Fibroblast of skin of left quadriceps (primary cell): ENCODE measurements at places on chromosomes 7 and 10.

- DNase-seq = no peak
Measured at GRCh38 chr10:78579995-78580394, 488.8 kb upstream of the ZMIZ1 start.

GRCh38 chr10:52314822-52315552 lies 906 bp downstream of the DKK1 start:
- DNase-seq = no peak

- DNase-seq = no peak
Measured at GRCh38 chr10:126250045-126250444, 138.2 kb downstream of the ADAM12 start.

DNA sequence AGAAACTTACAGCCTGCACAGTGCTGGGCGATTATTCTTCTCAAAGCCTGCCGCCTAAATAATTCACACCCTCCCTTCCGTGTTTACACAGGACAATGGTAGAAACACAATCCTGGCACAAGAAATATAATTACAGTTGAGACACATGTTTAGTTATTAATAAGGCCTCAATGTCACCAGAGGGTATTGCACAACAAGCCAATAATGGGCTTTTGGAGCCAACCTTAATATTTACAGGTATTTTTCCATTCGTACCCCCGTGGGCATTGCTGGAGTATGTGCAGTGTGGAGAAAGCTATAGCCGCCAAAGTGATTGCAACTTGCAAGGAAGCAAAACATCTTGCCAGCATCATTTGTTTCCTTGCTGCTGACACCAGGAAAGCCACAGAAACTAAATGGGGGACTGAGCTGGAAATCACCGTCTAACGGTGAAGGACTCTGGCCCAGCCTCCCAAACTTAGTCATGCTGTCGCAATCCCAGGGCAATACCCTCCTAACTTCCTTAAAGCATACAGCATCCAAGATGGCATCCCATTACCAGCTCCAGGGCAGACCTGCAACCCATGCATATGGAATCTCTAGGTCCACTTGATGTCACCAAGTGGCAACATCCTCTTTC lies 8.6 kb downstream of the CALN1 start:
- DNase-seq = no peak

DNA sequence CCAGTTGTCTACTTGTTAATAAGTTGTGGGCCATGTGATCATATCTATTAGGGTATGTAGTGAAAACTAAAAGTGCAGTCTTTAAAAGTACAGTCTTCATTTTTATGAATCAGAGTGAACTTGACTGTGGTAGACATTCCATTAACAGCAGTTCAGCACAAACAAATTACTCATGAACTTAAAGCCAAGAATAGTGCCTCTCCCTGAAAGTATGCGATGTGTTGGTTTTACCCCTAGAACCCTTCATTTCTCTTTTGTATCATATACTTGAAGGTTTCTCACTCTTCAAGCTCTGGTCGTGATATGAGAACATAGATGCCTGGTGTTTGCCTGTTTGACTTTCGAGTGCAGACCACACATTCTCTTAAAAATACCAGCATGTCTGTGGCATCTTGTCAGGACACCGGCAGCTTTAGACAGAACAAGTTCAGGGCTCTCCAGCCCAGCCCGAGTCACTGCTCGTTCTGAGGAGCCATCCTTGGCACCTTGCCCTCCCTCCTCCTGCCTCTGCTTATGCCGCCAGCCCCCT lies 159.3 kb downstream of the LCOR start:
- peak; percentile 47 for DNase-seq

DNA sequence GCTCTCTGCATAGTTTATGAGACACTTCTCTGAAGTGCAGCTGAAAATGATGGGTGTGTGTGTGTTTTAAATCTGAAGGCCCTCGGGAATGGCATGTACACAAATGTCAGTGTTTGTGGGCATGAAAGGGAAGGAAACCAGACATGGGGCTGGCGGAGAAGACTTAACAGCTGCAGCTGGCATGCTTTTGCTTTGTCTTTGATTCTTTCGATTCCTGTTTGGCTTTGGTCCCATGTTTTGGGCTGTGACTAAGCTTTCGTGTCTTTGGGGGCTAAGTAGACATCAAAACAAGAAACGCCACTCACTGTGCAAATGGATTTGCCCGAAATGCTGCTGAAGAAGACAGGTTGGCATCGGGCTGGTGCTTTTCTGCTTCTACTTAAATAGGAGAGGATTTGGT lies 179.3 kb downstream of the PFKFB3 start:
- peak; percentile 38 for DNase-seq

GRCh38 chr10:11522821-11523245 lies 88.6 kb downstream of the USP6NL start:
- no peak for DNase-seq

DNA sequence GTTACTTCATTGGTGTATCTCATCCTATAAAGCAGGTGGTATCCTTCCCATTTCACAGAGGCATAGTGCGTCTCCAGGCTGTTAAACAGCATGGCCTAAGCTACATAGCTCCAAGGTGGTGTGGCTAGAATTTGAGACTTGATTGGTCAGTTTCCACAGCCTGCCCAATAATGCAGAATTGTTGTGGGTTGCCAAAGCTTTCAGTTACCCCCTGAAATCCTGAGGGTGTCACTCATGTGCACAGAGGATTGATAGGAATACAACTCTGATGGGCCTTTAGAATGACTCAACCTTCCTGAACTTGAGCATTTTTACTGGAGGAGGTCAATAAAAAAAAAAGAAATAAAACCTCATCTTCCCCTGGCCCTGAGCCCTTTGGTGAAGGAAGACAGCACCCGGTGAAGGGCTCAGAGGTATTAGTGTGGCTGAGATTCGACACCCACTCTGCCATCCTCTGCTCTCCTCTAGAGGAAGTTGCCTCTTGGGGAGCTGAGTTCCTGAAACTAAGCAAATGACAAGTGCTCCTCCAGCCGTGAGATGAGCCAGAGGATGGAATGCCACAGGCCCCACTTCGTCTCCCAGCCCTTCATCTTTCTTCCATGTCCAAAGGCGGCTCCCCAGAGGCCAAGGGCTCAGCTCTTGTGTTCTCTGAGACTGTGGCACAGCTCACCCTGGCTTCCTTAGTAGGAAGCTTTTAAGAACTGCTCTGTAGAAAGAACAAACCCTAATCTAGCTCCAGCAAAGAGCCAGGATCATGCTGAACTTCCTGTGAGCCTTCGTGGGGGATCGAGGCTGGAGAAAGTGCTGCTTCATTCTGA lies 1.0 kb downstream of the ACSL5 start:
- DNase-seq = no peak

DNA sequence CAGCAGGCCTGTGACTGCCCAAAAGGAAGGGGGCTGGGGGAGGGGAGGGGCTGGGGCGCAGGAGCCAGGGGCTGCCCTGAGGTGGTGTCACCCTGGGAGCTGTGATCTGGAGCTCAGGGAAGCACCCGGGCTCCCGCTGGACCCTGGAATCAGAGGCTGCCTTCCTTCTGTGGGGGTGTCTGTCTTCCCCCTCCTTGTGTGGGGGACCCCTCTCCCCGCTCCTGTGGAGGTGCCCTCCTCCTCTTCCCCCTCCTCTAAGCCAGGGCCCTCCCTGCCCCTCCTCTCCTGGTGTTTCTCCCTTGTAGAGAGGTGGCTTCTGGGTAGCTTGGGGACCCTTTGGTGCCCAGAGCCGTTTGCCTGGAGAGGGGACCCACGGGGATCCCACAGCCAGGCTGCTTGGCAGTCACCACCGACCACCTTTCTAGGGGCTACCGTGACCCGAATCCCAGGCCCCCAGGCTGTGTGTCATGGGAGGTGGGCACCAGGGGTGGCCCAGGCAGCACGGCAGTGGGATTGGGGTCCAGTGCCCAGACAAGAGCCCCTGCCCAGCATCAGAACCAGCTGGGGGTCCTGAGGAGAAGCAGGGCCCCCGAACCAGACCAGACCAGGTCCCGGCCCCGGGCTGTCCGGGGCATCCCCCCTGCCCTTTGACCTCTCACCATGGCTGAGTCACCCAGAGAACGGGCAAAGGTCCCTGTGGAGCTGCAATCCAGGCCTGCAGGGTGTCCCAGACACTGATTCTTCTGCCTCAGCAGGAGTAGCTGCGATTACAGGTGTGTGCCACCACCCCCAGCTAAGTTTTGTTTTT lies 741 bp downstream of the PRAP1 start:
- no peak for DNase-seq

DNA sequence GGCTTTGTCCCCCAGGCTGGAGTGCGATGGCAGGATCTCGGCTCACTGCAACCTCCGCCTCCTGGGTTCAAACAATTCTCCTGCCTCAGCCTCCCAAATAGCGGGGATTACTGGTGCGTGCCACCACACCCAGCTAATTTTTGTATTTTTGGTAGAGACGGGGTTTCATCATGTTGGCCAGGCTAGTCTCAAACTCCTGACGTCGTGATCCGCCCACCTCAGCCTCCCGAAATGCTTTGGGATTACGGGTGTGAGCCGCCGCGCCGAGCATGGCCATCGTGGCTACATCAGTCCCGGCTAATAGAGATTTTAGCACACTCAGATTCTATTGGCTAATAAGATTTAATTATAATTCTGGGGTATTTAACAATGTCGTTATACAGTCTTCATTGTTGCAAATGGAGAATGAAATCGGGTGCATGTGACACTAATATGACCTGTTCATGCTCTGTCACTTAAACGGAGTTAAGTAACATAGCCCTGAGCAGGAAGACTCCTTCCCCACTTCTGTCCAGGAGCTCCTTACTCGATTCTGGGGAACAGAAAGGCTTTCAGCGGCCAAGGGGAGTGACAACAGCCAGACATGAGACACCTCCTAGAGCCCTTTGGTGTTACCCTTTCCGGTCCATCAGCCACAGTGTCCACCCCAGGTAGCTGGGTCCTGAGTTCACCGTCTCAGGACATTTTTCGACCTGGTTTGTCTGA lies 40.9 kb upstream of the FAM20C start:
- DNase-seq = no peak

GRCh38 chr7:24422441-24423010 lies 138.5 kb downstream of the NPY start:
- no peak for DNase-seq

DNA sequence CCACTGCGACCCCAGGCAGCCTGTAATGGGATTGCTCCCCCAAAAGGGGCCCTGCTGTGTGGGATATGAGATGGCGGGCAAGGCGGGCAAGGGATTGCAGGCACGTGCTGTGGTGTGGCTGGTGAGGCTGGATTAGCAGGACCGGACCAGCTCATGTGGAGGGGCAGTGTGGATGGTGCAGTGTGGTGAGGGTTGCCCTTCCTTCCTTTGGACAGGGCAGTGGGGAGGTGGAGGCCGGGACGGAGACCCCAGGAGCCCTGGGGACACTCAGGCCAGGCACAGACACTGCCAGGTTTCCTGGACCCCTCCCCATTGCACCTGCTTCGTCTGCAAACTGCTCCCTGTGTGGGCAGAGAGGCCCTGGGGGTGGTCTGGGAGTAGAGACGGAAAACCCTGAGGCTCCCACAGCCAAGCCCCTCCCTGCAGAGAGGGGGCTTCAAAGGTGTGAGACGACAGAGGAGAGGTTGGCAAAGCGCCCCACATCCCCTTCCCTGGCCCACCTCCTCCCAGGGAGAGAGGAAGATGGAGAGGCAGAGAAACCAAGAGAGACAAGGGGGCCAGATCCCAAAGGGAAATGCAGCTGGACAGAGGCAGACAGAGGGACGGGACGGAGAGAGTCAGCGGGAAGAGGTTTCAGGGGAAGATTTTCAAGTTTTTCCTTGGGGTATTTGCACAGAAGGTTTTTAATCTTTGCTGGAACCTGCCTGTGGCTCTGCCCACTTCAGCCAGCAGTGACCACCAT lies 89.2 kb downstream of the MICALL2 start:
- DNase-seq = no peak

DNA sequence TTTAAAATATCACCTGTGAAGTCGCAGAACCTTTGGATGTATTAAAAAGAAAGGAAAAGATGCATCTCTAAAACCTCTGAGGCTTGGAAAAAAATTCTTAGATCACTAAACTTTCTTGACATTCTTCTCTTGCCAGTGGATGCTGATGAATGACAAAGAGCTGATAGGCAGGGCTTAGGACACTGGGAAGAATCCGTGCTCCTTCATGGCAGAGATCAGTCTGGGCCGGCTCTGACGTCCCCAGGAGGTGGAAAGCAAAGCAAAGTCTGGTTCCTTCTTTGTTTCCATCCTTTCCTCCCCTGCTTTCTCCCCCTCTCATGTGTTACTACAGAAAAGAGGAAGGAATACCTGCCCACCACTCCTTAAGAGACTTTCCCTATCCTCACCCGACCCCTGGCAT lies 161.9 kb downstream of the PRKCQ start:
- no peak for DNase-seq

DNA sequence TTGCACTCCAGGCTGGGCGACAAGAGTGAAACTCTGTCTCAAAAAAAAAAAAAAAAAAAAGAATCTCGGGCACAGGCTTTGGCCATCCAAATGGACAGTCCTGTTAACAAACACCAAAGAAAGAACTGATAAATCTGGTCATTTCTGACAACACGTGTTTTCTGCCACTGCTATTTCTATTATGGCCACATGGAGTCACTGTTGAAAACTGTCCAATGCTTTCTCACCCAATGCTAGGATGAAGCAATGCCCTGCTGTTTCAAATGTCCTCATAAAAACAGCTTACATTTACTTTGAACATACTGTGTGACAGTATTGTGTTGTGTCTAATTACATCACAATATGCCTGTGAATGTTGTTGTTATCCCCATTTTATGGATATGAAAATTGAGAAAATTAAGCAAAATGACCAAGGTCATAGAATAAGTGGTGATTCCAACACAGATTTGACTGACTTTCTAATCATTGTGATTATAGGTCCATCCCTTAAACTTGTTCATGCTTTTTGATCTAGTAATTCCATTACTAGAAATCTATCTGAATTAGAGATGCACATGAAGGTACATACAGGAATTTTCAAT lies 19.9 kb upstream of the MAP3K8 start:
- no peak for DNase-seq

DNA sequence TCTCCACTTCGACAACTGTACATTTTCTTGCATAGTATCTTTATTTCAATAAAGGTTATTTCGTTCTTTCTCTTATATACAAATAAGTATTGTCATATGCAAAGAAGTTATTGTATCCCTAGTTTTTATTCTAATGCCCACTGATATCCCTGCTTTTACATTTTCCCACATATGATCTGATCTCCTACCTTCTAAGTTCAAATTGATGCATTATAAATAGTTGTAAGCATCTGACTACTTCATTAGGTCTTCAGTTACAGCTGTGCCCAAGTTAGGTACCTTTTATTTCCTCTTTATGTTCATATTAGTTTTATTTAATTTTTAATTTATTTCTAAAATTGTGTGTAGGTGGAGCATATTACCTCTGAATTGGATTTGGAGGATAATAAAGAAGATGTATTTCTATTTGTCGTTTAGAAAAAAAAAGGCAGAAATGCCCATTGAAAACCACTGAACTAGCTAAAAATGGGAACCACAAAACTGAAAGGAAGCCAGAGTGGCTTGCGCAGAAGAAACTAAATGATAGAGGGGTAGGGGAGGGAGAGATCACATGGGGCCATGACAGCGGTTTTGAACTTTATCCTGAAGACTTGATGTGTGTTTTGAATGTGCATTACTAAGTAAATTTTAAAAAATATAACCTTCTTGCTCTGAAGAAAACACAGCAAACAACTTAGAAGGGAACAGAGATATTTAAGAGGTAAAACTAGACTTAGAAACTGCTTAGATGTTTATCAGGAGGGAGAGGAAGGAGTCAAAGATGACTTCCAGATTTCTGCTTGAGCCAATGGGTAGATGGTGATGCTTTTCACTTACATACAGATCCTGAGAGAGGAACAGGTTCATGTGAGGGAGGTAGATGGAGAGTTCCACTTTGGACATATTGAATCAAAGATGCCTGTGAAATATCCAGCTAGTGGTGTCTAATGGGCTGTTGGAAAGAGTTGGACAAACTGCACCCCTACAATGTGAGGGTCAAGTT lies 9.3 kb upstream of the ZC3HAV1L start:
- no peak for DNase-seq

- DNase-seq = no peak
Measured at GRCh38 chr10:34024282-34024681, 689.8 kb upstream of the NRP1 start.

- DNase-seq = no peak
Measured at GRCh38 chr7:39355664-39356063, 210.5 kb upstream of the YAE1 start.
